NCI-H524 treated with DMSO at 0.1 percent for 48 hours (cell line): ENCODE measurements at places on chromosomes 6 and 20.

DNA sequence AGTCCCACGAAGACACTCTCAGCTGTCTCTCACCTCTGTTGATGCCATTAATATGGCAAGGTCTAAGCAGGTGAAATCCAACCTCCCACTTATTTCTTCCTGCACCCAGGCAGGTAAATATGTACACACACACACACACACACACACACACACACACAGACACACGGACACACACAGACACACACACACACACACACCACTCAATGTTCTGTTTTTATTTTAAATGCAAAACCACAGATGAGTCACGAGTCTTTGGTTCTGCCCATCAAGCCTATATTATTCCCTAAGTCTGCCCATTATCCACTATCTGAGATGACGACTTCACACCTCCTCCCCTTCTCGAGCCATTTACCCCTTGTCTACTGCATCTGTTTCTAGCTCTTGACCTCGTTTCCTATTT, 344.7 kb downstream of the CDH26 start:
- no peak for DNase-seq

DNA sequence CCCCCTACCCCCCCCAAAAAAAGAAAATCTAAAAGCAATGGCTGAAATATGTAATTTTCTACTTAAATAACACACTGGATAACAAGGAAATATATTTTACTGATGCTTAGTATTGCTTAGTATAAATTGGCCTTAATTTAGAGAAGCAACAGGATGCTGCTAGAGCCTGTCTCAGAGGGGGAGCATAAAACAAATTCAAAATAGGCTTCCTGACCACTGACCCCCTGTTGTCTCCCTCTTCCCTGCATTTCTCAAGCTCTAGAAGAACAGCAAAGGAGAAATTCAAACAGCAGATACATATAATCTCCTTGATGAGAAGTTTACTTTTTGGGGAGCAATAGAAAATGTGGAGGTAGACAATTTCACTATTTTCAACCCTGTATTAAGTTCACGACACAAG, 631.1 kb upstream of the GJE1 start:
- DNase-seq = no peak

DNA sequence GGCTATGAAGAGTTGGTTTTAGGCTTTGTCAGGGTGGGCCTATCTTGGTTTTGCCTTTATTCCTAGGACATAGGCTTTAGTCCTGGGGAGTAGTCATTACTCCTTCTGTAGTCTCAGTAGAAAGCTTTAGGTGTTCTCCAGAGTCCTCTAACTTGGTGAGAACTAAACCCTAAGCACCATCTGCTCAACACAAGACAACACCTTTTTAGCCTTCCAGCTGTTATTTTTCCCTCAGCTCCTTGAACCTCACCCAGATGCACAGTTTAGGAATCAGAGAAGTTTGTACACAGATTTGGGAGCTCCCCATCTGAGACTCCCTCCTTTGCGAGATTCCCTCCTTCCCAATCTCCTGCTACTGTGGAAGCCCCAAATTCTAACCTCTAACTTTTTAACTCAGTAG, 141.3 kb downstream of the QRSL1 start:
- no peak for DNase-seq

DNA sequence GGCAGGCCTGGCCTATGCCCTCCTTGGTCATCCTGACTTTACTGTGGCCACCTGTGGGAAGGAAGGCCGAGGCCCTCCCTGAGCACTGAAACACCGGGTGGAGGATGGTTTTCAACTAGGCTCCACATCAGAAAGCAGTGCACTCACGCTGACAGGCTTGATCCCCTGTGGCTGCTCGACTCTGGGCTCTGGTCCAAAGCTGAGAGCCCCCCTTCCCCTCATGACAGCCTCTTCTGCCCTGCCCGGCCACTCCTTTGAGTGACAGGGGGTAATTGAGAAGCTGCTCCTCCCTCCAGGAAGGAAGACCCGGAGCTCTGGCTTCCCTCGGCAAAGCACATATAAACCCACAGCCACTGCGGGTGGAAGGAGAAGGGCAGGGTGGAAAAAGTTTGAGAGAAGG, 43.6 kb downstream of the MUC22 start:
- DNase-seq = no peak

GRCh38 chr6:43904311-43905123, 134.5 kb downstream of the VEGFA start:
- no peak for DNase-seq

GRCh38 chr6:116139917-116140316, 14.0 kb upstream of the COL10A1 start:
- DNase-seq = no peak

- DNase-seq = no peak
Measured at GRCh38 chr6:71190809-71191208, 97.8 kb upstream of the OGFRL1 start.

DNA sequence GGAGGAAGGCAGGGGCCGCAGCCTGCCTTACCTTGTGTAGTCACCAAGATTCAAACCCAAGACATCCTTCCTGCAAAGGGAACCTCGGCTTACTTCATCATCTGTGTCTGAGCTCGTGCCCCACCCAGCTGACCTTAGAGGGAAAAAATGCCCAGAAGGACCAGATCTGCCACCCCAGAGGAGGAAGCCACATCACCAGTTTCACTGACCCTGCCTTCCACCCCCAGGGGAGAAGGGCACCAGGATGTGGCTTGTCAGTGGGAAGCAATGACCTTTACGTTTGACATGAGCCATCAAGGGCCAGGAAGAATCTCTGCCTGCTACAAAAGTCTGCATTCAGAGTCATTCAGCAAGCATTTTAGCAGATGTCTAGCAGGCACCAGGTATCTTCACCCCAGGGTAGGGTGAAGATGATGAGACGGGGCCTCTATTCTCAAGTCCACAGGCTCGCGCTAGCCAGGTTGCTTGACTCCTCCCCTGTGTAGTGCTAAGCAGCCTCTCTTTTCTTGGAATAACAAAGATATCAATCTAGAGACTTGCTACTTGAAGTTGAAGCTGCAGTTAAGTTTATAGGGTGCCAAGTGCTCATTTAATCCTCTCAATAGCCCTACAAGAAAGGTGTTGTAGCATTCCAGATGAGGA, 28.1 kb downstream of the HM13 start:
- DNase-seq = no peak

GRCh38 chr20:47479506-47479905, 22.2 kb upstream of the NCOA3 start:
- DNase-seq = no peak

DNA sequence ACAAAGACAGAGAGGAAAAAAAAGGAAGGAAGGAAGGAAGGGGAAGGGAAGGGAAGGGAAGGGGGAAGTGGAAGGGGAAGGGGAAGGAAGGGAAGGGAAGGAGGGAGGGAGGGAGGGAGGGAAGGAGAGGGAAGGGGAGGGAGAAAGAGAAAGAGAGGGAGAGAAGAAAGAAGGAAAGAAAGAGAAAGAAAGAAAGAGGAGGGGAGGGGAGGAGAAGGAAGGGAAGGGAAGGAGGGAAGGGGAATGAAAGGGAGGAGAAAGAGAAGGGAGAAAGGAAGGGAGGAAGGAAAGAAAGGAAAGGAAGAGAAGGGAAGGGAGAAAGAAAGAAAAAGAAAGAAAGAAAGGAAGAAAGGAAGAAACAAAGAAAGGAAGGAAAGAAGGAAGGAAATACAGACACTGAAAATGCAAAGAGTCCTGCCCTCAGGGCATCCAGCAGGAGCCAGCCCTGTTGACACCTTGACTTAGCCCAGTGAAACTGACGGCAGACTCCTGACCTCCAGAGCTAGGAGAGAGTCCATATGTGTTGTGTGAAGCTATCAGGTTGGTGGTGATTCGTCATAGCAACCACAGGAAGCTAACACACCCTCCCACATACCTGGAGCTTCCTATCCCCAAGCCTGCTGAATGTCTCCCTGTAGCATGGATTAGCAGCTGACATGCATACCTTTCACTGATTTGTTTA, 58.7 kb upstream of the SULF2 start:
- DNase-seq = no peak

DNA sequence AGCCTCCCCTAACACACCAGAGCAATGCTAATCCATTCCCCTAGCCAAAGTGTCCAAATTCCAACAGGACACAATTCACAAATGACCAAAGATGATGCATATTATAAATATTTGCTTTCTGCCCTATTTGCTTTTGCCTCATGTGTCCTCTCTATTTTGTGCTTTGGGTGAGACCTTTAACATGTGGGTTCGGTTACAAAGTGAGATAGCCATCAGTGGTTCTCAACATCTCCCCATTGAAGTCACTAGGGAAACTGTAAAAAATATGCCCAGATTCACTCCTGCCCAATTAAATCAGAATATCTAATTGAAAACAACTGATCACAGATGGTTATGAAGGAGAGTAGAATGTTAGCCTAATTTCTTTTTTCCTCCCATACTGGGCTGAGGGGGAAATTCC, 159.2 kb downstream of the MTFR2 start:
- DNase-seq = no peak

- no peak for DNase-seq
Measured at GRCh38 chr6:160349020-160349441, 853 bp downstream of the SLC22A3 start.

- no peak for DNase-seq
Measured at GRCh38 chr6:225907-226306, 66.4 kb upstream of the DUSP22 start.
